ENCODE measurements at places on chromosomes 13 and 19. TPM values are rescaled to one million over a fixed set of nuclear protein-coding genes. Genes with fewer than 3 reads are reported as not detected.

- no peak for DNase-seq
Measured at GRCh38 chr19:20078581-20079031, 806 bp downstream of the ZNF90 start.

Gene WDFY2
- total RNA-seq, result 9.4 TPM

DNA sequence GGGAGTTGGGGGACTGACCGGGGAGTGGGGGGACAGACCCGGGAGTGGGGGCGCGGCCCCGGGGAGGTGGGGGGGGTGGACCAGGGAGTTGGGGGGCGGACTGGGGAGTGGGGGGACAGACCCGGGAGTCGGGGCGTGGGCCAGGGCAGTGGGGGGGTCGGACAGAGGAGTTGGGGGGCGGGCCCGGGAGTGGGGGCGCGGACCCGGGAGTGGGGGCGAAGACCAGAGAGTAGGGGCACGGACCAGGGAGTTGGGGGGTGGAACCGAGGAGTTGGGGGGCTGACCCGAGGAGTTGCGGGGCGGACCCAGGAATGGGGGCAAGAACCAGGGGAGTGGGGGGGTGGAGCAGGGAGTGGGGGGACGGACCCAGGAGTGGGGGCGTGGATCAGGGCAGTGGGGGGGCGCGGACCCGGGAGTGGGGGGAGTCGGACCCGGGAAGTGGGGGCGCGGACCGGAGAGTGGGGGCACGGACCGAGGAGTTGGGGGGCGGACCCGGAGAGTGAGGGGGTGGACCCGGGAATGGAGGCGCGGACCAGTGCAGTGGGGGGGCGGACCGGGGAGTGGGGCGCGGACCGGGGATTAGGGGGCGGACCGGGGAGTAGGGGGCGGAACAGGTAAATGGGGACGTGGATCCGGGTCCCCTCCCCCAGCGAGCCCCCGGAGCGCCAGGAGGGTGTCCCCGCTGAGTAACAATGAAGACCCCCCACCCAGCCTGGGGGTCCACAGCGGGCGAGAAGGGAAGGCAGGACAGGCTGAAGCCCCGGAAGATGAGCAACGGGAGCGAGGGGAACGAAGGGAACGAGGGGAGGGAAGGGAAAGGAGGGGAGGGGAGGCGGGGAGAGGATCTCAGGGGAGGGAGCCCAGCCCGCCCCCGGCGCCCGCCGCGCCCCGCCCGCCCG is 589 bp downstream of the R3HDM4 start:
- no peak for DNase-seq

Gene CRB3
- 0.20 TPM for total RNA-seq

DNA sequence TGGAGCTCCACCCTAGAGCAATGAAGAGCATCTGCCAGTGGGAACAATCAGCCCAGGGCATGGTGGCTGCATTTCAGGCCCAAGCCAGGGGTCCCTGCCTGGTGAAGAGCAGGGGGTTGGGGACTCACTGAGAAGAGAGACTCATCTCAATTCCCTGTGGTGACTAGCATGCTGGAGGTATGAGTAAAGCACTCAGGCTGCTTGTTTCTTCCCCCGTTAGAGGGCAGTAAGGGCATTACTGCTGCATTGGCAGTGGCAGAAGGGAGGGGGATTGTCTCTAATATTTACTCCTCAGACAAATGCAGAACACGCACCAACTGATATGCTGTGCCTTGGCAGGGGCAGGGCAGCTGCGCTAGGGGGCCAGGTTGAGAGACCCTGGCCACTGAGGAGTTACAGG is 329.1 kb downstream of the SLITRK5 start:
- DNase-seq, result no peak

Gene SBSN
- not detected for total RNA-seq

Gene CLEC17A
- total RNA-seq, result not detected

DNA sequence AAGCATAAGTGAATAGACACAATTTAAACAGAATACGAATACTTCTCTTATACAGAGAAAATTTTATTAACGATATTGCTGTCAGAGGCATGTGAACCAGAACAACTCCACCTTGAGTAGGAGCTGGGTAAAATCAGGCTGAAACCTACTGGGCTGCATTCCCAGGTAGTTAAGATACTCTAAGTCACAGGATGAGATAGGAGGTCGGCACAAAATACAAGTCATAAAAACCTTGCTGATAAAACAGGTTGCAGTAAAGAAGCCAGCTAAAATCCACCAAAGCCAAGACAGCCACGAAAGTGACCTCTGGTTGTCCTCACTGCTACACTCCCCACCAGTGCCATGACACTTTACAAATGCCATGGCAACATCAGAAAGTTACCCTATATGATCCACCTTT is 49.2 kb upstream of the TRPC4 start:
- no peak for DNase-seq

DNA sequence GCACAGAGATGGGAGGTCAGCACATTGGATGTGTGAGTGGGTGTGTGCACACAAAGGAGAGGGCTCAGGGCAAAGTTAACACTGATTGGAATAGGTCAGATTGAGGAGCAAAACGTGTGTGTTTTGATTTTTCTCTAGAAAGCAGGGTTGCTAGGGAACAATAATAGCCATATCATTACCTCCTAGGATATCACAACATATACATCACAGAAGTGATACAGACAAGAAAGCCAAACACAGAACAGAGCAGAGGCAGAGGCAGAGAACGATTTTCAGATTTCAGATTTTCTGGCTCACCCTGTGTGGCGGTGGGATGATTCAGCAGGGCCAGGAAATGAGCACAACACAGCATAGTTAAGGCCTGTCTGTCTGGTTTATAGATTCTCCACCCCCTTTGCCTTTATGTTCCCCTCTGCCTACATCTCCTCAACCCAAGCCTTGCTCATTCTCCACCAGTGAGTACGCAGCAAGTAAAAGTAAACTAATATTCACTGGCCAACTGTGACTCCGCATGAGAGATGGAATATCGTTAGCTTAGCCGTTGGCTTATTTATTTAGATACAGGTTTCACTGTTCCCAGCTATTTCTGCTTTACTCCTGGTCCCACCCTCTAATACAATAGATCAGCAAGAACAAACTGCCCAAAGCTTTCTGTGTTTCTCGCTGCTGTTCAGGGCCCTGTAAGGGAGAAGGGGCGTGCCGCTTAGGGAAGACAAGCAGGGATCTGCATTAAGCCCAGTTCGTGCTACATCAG is 182.7 kb upstream of the TSC22D1 start:
- DNase-seq, result peak; percentile 3
